ENCODE measurements at places on chromosomes 4 and X. TPM values are rescaled to one million over a fixed set of nuclear protein-coding genes. Genes with fewer than 3 reads are reported as not detected.
A peak's percentile ranks its signal among the peaks of the same experiment; 100 is the strongest.

HDX gene
- 5.9 TPM for total RNA-seq

MED12 gene
- total RNA-seq = 42.7 TPM

TRAM1L1 gene
- 4.2 TPM for total RNA-seq

SPATA4 gene
- total RNA-seq = 1.2 TPM

TGIF2LX gene
- not detected for total RNA-seq

- H3K4me1 ChIP-seq = no peaks in the 10 kb centered on the region
- H3K4me3 ChIP-seq = no peak overlapping the region
- H3K27ac ChIP-seq = no peak overlapping the region
- DNase-seq = no peak
- no peaks in the 10 kb centered on the region for H3K36me3 ChIP-seq
These were observed 290.5 kb downstream of the RAB28 start for GRCh38 chr4:13193662-13194061.

DNA sequence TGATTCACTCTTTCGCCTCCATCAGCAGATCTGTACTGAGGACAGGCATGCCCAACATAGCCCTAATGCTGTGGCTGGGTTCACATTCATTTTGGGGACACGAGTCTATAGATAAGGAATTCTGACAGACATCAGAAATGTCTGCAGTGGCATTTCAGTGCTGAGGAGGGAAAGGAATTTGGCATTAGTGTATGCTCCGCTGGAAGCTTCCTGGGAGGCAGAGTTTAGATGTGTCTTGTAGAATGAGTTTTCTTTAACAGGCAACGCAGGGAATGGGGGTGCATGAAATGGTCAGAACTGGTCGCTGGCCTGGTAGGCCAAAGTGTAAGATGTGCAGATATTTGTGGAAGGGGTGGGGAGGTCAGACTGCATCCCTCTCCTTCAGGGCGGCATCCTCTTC is 43.5 kb upstream of the ZNF518B start:
- DNase-seq = no peak
- no peaks in the 10 kb centered on the region for H3K36me3 ChIP-seq
- H3K4me1 ChIP-seq = no peaks in the 10 kb centered on the region
- no peaks in the 10 kb centered on the region for H3K27me3 ChIP-seq
- no peak overlapping the region for H3K4me3 ChIP-seq
- no peak overlapping the region for H3K27ac ChIP-seq

GRCh38 chr4:20196476-20196875 is 55.2 kb upstream of the SLIT2 start:
- H3K27ac ChIP-seq = no peak overlapping the region
- H3K27me3 ChIP-seq = no peaks in the 10 kb centered on the region
- no peaks in the 10 kb centered on the region for H3K36me3 ChIP-seq
- H3K4me1 ChIP-seq = peaks cover 4% of the 10 kb centered on the region

- H3K4me3 ChIP-seq = no peak overlapping the region
- no peaks in the 10 kb centered on the region for H3K36me3 ChIP-seq
- no peaks in the 10 kb centered on the region for H3K4me1 ChIP-seq
These were observed 58.9 kb downstream of the NUDT11 start for GRCh38 chrX:51437521-51437920.

DNA sequence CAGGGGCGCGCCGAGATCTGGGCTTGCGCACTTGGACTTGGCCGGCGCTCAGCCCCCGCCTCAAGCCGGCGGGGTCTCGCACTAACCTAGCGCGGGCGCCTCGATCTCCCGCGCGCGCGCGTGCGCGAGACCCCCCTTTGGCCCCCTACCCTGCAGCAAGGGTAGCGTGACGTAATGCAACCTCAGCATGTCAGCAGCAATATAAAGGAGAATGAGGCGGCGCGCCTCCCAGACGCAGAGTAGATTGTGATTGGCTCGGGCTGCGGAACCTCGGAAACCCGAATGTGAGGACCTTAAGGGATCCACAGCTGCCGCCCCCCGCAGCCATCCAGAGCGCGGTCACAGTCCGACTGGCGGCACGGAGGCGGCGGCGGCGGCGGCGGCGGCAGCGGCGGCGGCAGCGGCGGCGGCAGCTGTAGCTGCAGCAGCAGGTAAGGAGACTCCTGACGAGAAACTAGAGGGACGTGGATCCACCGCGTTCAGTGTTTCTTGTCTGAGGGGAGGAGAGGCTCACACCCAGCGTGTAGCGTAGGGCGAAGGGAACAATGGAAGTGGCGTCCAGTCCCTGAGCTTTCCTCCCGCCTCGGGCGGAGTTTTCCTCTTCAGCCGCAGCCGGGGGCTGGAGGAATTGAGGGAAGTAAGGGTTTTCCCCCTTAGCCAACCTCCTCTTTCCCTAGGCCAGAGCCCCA is at the start of the genes SATL1 and ZNF711:
Gene SATL1 (minus strand): TSS at position 19 of the 689 bp plus-strand sequence. CDS start 134,811 bp downstream, outside the sequence.
Gene ZNF711 (plus strand): TSS at position 231 of the 689 bp plus-strand sequence. CDS start 3,582 bp downstream, outside the sequence.
- H3K4me1 ChIP-seq = no peaks in the 10 kb centered on the region
- peak within 1 kb of the TSS; percentile 69 for H3K4me3 ChIP-seq
- DNase-seq = peak; percentile 74
- peak within 1 kb of the TSS; percentile 74 for H3K27ac ChIP-seq

- no peaks in the 10 kb centered on the region for H3K36me3 ChIP-seq
- no peaks in the 10 kb centered on the region for H3K27me3 ChIP-seq
- H3K27ac ChIP-seq = peak overlapping the region; percentile 71
- peak overlapping the region; percentile 55 for H3K4me3 ChIP-seq
- H3K4me1 ChIP-seq = no peaks in the 10 kb centered on the region
These were observed 777 bp upstream of the CASK start for GRCh38 chrX:41923978-41924683.

DNA sequence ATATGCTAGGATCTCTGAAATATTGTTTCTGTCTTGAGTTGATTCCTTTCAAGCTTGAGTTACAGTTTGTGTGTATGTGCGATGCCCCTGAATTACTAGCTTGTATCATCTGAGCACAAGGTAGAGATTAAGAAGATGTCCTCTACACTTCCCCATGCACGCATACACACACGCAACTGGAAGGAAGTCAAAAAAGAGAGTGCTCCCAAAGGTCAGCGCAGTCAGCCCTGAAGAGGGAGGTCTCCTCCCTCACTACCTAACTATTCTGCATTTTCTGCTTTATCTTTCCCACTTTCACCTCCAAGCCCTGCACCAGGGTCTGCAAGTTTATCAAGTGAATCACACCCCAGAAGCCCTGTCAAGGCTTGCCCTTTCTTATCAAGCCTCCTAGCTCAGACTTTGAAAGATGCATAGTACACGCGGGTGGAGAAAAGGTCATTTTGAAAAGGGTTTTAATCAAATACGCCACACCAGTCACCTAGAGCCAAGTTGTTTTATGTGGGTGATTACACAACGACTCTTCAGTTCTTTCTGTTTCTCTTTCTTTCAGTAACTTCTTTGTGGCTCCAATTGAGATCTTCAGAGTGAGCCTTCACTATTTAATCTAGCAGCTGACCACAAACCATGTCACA is 127.7 kb downstream of the ASB9 start:
- no peak for DNase-seq
- no peaks in the 10 kb centered on the region for H3K36me3 ChIP-seq
- H3K4me1 ChIP-seq = no peaks in the 10 kb centered on the region
- no peak overlapping the region for H3K27ac ChIP-seq
- no peak overlapping the region for H3K4me3 ChIP-seq

GRCh38 chr4:85209161-85209560 is 242.7 kb upstream of the WDFY3 start:
- H3K27ac ChIP-seq = no peak overlapping the region
- H3K27me3 ChIP-seq = no peaks in the 10 kb centered on the region
- no peaks in the 10 kb centered on the region for H3K36me3 ChIP-seq
- DNase-seq = no peak
- no peaks in the 10 kb centered on the region for H3K4me1 ChIP-seq

DNA sequence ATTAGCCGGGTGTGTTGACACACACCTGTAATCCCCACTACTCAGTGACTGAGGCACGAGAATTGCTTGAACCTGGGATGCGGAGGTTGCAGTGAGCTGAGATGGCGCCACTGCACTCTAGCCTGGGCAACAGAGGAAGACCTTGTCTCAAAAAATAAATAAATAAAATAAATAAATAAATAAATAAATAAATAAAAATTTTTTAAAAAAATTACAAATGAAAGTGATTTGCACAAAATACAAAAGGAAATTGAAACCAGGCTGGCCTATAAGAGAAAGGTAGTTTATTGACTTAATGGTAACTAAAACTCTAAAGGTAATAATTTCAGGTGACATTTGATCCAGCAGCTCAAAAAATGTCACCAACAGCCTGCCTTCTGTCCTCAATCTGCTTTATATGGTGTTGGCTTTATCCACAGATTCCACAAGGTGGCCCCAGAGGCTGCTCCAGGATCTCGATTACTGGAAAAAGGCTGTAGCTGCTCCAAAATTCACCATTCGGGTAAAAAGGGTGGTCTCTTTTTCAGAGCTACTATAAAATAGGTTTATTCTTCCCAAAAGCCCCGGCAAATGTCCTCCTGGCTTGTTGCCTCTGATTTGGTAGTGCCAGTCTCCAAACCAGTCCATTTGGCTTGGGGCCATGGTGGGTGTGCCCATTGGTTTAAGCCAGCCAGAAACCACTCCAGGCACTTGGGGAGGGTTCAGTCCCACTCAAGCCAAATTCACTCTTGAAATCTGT is 61.4 kb upstream of the TRIM2 start:
- H3K4me1 ChIP-seq = no peaks in the 10 kb centered on the region
- H3K27ac ChIP-seq = no peak overlapping the region
- peak; percentile 82 for DNase-seq

- no peak overlapping the region for H3K27ac ChIP-seq
- no peaks in the 10 kb centered on the region for H3K36me3 ChIP-seq
- no peaks in the 10 kb centered on the region for H3K4me1 ChIP-seq
These were observed 45.4 kb downstream of the EDNRA start for GRCh38 chr4:147526272-147526654.

- H3K27ac ChIP-seq = no peak overlapping the region
- no peaks in the 10 kb centered on the region for H3K27me3 ChIP-seq
- no peak for DNase-seq
- H3K4me3 ChIP-seq = no peak overlapping the region
- no peaks in the 10 kb centered on the region for H3K4me1 ChIP-seq
These were observed 217.1 kb upstream of the LDB2 start for GRCh38 chr4:17115583-17115982.

GRCh38 chr4:48311896-48312295 is 29.4 kb upstream of the SLAIN2 start:
- no peak for DNase-seq
- H3K4me1 ChIP-seq = no peaks in the 10 kb centered on the region
- H3K27ac ChIP-seq = no peak overlapping the region
- no peak overlapping the region for H3K4me3 ChIP-seq

DNA sequence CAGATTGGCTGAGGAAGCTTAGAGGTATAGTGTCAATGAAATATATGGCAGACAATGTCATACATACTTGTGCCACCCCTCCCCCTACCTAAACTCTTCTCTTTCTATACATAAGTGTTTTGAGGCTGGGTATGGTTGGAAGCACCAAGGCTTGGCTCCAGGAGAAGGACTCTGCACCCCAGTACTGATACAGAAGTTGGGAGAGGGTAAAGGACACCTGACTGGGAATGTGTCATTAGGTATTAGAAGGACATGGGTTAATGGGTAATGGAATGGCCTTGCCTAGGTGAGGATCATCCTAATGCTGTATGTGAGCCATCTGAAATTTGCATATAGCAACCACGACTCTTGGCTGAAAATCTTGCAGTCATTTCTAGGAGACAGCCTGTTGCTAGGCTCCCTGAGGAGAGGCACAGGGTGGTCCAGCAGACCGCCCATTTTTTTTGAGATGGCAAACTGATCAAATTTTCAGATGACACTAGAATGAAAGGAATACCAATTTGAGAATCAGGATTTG is 26.8 kb upstream of the AP1S2 start:
- no peak overlapping the region for H3K27ac ChIP-seq
- H3K36me3 ChIP-seq = no peaks in the 10 kb centered on the region
- no peaks in the 10 kb centered on the region for H3K4me1 ChIP-seq

All from kidney (tissue), 22 donors.